Activated T-cell treated with anti-CD3 and anti-CD28 coated beads for 48 hours (primary cell): ENCODE measurements at places on chromosomes 16 and 17.

DNA sequence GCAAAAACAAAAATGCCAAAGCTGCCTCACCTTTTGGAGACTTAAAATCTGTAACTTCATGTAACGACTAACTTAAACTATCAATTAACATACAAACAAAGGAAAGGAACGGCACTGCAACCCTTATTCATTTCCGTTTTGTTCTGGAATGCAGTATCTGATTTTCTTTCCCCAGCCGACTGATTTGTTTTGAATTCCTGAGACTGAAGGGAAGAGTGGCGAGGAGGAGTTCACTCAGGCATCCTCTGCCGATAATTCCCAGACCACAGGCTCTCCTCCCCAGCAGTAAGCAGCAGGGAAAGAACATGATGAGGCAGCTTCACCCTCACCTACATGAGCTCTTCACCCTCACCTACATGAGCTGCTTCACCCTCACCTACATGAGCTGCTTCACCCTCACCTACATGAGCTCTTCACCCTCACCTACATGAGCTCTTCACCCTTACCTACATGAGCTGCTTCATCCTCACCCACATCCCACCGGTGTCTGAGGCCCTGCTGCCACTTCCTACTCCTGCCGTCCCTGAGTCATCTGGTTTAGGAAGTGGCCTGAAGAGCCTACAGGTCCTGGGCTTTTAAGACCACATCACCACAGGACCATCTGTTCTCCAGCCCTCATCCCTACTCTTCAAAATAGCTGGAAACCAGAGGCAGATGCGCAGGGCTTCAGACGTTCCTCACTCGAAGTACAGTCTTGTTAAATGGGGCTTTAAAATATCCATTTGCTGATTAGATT lies 168.0 kb upstream of the RPH3AL start:
- no peak for DNase-seq

GRCh38 chr16:15676506-15676905 lies 26.5 kb downstream of the NDE1 start:
- DNase-seq, result no peak

DNA sequence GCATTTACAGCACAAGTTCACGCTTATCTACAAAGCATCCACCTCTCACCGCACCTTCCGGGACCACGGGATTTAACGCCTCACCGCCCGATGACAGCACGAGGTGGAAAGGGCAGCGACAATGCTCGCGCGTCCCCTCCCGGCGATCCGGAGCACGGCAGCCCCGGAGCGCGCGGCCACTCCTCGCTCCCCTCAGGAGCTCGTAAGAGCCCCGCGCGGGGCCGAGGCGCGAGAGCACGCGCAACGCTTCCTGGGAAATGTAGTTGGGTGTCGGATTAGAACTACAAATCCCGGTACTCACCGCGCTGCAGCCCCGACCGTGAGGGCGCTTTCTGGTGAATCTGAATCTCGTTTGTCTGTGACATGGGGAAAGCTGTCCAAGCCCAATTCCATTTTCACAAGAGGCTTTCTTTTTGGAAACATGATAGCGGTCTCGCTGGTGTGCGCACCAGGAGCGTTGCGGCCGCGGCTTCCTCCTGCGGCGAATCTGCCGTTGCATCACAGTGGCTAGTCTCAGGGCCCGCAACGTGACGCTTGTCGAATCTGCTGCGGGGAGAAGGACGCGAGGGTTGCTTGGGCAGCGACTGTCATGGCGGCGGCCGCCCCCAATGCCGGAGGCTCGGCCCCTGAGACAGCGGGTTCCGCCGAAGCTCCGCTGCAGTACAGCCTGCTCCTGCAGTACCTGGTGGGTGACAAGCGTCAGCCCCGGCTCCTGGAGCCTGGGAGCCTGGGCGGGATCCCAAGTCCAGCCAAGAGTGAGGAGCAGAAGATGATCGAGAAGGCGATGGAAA lies at the start of gene TIMM22:
TIMM22 (plus strand) TSS at position 576 of the 791 bp plus-strand sequence; CDS start at position 590, 14 bp downstream.
- DNase-seq, result peak; percentile 92

GRCh38 chr16:70781800-70782199 lies 19.2 kb downstream of the VAC14 start:
- DNase-seq, result no peak

DNA sequence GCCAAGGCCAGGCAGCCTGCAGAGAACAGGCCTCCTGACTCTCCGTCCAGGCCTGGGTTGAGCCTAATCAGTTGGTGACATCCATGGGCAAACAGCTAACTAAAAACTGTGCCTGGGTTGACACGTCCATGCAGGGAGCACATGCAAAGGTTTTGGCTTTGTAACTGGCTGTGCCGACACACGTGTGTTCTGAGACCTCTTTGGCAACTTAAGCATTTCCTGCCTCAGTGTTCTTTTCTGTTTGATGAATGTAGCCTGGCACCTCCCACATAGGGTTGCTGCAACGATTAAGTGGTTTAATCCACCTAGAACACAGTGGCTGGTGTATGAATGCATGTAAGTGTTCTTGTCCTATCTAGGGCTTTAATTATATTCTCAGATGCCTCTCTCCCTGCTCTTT lies 3.2 kb downstream of the BCO1 start:
- DNase-seq, result no peak

- DNase-seq, result no peak
These were observed 74.6 kb downstream of the TMC6 start for GRCh38 chr17:78053777-78054468.

DNA sequence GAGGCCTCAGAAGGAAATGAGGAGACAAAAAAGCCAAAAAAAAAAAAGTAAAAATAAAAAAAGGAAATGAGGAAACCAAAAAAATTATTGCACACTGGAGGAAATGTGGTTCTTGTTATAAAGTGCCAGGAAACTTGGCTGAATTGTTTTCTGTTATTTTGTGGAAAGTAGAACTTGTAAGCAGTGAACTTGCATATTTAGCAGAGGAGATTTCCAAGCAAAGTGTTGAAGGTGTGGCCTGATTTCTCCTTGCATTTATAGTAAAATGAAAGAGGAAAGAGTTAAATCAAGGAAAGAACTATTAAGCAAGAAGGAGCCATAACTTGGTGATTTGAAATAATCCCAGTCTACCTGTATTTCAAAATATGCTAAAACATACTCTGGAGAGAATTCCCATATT lies 34.1 kb upstream of the CPPED1 start:
- DNase-seq, result no peak

- no peak for DNase-seq
These were observed 222.2 kb upstream of the CPHXL start for GRCh38 chr16:75948441-75948840.

DNA sequence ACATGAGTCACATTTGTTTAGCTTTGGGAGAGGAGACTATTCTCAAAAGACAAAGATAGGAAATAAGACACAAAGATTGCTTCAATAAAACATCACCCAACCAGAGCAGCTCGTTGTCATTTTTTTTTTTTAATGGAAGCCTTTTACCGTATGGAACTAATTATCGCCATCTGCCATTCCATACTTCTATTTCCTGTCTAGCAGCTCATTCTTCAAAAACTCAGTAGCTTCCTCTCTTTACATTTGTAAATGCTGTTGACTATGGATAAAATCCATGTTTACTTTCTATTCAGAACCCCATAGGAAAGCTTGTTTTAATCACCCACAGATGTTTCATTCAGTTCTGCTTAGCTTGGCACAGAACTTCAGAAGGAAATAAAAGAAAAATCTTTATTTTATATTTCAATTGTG lies 110.0 kb upstream of the PSMD7 start:
- no peak for DNase-seq

DNA sequence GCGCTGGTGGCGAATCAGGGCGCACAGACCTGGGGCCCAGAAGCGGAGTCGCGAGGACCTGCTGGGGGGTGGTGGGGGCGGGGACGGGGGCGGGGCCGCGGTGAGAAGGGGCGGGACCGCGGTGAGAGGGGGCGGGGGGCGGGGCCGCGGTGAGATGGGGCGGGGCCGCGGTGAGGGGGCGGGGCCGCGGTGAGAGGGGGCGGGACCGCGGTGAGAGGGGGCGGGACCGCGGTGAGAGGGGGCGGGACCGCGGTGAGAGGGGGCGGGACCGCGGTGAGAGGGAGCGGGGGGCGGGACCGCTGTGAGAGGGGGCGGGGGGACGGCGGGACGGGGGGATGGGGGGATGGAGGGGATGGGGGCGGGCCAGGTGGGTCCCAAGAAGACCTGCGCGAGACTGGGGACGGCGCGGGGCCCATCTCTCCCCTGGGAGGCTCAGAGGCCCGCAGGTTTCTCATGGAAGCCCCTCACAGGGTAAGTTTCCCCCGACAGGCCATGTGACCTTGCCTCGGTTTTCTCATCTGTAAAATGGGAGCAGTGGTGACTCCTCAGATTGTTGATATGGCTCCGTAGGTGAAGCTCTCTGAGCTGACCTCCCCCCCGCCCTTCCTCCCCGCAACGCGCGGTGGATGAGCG lies 28.6 kb upstream of the DBNDD1 start:
- DNase-seq, result no peak

GRCh38 chr17:36675786-36676185 lies 74.4 kb downstream of the MRM1 start:
- DNase-seq, result no peak

DNA sequence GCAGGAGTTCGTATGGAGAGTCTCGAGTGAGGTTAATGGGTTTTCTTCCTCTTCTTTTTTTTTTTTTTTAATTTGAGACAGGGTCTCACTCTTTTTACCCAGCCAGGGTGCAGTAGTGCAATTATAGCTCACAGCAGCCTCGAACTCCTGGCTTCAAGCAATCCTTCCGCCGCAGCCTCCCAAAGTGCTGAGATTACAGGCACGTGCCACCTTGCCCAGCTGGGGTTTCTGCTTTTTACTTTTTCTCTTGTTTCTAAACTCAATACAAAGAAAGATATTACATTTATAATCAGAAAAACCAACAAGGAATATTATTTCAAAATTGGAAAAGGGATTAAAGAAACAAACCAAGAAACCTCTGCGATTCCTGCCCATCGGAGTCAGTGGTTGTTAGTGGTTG lies 175.9 kb downstream of the SEC14L1 start:
- DNase-seq, result no peak

- no peak for DNase-seq
These were observed 11.6 kb upstream of the MPRIP start for GRCh38 chr17:17030515-17031211.

- no peak for DNase-seq
These were observed 13.5 kb downstream of the PRCD start for GRCh38 chr17:76553178-76553908.

DNA sequence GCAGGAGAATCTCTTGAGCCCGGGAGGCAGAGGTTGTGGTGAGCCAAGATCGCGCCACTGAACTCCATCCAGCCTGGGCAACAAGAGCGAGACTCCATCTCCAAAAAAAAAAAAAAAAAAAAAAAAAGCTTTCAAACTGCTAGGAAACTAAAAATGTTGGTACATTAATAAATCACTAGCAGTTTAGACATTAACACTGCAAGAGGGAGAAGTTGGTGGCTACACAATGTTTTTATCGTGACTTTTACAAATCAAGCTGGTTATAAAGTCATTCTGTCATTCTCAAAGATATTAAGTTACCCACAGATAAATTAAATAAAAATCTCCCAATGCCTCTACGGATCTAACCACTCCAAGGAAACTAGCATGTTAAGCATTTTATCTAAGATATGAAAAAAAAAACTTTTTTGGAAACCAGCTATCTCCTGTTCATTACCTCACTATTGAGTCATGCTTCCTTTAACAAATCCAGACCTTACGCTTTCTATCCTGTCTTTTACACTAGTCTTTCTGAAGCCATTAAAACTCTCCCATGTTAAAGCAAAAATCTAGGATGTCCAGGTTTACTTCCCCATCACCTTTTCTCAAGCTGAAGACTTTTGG lies 85.9 kb upstream of the SMURF2 start:
- no peak for DNase-seq

DNA sequence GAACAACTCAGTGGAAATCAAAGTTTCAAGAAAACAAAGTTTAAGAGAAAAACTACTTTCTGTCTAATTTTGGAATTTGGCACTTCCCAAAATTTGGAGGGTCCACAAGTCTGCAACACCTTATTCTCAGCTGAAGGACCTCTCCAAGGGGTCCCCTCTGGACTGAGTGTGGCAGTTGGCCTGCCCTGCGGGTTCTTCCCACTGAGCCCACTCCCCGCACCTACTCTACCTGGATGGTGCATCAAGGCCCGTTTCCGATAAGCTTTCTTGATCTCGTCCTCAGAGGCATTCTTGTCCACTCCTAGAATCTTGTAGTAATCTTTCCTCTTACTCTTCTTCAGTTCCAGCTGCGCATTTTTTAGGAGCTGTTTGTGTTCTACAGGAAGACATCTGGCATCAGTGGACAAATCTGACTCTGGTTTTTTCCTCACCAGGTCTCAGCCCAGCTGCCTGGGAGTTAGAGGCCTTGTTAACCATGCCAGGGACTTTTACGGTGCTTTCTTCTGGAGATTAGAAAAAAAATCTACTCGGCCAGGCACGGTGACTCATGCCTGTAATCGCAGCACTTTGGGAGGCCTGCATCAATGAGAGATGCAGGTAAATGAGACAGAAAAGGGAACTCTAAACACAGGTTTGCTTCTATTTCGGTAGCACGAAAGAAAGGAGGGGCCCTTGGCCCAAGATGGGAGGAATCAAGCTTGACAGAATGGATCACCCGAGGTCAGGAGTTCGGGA lies 15.6 kb downstream of the CNP start:
- DNase-seq, result no peak

DNA sequence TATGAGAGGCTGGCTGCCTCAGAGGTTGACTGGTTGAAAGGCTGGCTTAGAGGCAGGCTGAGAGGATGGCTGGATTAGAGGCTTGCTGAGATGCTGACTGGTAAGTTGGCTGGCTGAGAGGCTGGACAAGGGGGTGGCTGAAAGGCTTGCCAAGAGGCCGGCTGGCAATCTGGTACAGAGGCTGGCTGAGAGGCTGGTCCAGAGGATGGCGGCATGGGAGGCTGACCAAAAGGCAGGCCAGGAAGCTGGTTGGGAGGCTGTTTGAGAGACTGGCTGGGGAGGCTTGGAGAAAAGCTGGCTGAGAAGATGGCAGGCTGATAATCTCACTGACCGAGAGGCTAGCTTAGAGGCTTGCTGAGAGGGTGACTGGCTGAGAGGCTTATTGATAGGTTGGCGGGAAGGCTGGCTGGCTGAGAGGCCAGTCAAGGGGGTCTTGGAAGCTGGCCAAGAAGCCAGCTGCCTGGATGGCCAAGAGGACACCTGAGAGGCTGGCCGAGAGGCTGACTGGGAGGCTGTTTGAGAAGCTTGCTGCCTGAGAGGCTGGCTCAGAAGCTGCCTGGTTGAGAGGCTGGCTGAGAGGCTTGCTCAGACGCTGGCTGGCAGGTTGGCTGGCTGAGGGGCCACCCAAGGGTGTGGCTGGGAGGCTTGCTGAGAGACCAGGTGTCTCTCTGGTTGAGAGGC lies 34.2 kb upstream of the ACSM2B start:
- DNase-seq, result no peak

GRCh38 chr17:59347975-59348391 lies 16.5 kb downstream of the YPEL2 start:
- DNase-seq, result no peak

DNA sequence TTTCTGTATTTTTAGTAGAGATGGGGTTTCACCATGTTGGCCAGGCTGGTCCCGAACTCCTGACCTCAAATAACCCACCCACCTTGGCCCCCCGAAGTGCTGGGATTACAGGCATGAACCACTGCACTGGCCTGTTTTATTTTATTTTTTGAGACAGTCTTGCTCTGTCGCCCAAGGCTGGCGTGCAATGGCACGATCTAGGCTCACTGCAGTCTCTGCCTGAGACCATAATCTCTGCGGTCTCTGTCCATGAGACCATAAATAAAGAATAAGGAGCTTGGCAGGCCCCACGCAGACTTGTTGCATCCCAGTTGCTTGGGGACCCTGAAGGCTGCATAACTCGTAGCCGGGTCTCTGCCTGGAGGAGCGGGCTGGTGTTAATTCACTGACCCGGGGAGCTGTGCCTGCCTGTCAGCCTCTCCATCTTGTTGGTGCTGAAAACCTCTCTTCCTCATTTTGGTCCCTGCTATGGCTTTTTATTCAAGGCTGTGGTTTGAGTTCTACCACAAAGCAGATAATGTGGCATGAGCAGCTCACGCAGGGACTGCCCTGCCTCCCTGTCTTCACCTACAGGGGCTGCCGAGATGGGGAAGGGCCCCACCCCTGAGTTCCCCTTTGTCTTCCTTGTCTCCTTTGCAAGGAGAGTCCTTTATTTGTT lies 82.1 kb downstream of the MSI2 start:
- DNase-seq, result no peak
